Activated T-helper 1 cell treated with anti-CD3 and anti-CD28 coated beads, Interleukin-12 subunit alpha, Interleukin-12 subunit beta, Interleukin-2, Interleukin-4 antibody, amounts not matched to agents 30 ng/mL and 10 ng/mL and 1 ng/mL, durations not matched to agents 14 hours and 24 hours and 36 hours (primary cell): ENCODE measurements at places on chromosomes 3 and 15.

- no peak for DNase-seq
Observed at GRCh38 chr3:90039994-90040393, 932.6 kb downstream of the EPHA3 start.

- no peak for DNase-seq
Observed at GRCh38 chr3:14455571-14456317, 53.3 kb downstream of the SLC6A6 start.

- no peak for DNase-seq
Observed at GRCh38 chr15:58268746-58269267, 130.6 kb downstream of the AQP9 start.

GRCh38 chr15:60369696-60370095, 28.1 kb downstream of the ANXA2 start:
- no peak for DNase-seq

DNA sequence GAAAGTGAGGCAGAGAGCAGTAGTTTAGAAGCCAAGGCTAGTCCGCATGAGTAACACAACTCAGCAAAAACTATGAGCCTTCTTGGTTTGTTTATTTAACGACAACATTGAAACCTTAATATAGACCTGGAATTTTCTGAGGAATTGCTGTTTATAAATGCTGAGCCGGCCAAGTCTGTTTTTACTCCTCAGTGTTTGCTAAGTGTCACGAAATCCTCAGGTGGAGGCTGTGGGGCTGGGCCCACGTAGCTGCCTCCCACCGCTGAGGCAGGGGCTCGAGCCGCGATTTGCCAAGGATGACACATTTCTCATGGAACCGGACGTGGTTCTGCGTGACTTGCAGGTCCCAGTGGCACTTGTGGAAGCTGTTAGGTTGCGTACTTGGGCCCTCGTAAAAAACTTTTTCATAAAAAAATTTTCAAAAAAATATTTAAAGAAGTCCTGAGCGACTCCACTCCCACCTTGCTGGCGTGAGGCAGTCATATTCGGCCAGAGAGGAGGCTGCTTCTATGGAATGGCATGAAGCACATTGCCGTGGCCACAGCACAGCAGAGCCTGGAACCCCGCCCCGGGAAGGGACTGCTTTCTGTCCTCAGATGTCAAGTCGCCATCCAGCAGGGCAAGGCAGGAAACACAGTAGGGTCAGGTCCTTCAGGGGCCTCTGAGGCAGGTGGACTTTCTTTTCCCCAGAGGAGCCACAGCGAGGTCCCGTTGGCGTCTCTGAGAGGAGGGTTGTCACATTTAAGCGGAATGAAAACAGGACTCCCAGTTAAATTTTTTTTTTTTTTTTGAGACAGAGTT, 64.8 kb upstream of the PCSK6 start:
- no peak for DNase-seq

- no peak for DNase-seq
Observed at GRCh38 chr3:178966299-178967176, 105.1 kb downstream of the ZMAT3 start.

DNA sequence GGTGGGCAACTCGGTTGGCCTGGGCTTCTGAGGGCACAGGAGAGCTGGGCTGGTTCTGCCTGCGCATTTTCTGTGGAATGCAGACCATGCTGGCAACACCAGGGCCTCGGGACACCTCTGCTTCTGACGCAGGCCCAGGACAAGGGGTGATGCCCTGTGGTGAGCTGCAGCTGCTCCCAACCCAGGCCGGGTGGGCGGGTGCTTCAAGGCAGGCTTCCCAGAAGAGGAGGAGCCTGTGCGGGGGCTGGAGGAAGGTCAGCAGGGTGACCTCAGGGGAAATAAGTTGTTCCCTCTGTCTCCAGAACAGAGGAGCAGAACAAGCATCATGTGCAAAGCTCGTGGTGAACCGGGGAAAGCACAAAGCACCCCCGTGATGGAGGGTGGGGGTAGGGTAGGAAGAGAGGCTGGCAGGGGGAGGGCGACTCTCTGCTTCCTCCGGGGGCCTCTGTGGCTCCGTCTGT, 11.0 kb upstream of the PLXNA1 start:
- no peak for DNase-seq

DNA sequence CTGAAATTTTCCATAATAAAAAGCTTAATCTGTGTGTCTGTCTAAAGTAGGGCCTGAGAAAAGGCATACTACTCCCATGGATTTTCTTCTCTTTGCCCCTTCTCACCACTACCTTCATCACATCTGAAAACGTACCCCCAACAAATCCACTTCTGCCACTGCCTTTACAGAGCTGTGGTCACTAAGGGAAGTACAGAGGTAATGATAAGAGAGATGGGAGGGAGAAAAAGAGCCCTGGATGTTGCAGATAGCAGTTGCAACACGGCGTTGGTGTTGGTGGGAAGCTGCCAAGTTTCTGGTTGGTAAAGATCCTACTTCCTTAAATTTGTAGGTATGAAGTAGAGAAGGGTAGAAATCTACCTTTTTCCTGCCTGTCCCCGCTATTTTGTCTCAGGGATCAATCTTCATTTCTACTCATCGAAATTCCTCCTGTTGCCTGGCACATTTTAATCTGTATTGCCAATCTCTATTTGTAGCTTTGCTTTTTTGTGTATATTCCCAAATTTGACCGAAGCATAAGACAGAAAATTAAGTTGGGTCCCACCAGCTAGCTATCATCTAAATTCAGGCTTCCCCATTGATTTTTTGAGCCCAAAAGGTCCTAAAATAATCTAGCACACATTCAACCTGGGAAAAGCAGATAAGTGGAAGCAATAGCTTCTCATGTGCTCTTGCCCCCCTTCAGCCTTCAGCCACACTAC, 102.9 kb downstream of the TFDP2 start:
- DNase-seq, result no peak

- no peak for DNase-seq
Observed at GRCh38 chr3:172476347-172476746, 28.1 kb upstream of the GHSR start.

GRCh38 chr15:45919806-45920205, 285.0 kb downstream of the SQOR start:
- no peak for DNase-seq

DNA sequence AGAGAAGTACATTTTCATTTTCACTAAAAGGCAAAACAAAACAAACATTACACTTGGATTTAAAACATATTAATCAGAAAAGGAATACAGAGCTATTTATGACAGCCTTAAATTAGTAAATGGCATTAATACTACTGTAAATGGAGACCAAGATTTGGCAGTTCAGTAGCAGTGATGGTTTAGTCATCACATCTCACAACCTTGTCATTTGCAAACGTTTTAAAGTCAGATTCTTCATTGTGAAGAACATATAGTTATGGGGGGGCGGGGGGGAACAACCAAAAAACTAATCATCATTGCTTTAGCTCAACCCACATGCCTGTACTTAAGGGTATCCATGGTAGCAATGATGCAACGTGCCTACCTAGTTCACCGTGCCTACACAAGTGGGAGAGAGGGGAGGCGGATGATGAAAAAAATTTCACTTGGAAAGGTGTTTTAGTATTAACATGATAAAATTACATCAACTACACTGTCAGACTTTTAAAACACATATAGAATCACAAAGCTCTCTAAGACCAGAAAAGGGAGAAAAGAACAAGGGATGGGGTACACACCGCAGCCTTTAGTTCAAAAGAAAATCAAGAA, 40.1 kb downstream of the DLG1 start:
- no peak for DNase-seq

DNA sequence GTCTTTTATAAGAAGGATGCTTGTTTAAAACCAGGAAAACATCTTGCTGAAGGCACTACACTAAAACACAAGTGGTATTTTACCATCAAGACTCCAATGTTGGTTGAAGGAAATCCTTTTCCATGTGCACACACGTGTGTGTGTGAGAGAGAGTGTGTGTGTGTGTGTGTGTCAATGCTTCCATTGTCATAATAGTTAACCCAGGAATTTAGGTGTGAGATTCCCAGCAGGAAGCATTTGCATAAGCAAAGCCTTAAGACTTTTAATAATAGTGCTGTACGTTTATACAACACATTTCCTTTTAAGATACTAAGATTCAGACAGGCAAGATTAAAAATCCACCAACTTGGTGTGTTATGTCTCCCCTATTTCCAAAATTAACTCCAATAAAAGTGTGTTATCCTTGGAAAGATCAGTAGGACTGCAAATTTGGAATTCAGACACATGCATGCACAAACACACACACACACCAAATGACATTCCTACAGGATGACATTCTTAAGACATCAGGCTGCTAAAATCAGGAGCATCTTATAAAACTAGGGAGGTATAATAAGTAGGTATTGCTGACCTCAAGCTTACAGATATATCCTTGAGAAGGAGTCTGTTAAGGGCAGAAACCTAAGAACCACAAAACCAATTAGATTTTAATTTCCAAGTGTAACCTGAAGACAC, 18.3 kb downstream of the LMCD1 start:
- no peak for DNase-seq

DNA sequence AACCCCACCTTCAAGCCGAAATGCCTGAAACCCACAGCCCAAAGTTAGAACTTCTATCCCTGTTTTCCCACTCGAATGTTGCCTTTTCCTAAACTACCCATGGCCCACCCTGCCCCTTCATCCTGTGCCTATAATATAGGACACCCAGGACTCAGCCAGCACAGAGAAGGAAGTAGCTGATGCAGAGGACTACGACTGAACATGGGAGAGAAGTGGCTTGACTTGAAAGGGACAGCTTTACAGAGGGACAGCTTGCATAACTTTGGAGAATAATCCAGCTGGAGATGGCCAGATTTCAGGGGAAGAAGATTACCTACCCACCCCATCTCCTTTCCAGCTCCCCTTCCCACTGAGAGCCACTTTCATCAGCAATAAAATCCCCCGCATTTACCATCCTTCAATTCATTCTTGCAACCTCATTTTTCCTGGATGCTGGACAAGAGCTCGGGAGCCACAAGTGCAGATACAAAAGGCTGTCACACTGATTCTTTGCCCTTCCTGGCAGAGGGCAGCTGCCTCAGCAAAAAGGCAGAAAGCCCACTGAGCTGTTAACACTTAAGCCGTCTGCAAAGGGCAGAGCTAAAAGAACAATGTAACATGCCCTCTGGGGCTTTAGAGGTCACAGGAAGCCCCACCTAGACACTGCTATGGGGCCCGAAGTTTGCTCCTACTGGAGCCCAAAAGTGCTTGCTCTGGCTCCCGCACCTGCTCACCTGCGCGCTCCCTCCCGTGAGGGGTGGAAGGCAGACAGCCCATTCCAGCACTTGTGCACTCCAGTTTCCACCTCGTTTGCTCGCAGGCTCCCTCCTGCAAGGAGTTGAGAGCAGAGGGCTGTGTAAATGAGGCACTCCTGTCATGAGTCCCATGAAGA, 224.0 kb downstream of the TBC1D5 start:
- no peak for DNase-seq

- DNase-seq, result no peak
Observed at GRCh38 chr3:48468329-48468731, 21.8 kb downstream of the ATRIP start.

DNA sequence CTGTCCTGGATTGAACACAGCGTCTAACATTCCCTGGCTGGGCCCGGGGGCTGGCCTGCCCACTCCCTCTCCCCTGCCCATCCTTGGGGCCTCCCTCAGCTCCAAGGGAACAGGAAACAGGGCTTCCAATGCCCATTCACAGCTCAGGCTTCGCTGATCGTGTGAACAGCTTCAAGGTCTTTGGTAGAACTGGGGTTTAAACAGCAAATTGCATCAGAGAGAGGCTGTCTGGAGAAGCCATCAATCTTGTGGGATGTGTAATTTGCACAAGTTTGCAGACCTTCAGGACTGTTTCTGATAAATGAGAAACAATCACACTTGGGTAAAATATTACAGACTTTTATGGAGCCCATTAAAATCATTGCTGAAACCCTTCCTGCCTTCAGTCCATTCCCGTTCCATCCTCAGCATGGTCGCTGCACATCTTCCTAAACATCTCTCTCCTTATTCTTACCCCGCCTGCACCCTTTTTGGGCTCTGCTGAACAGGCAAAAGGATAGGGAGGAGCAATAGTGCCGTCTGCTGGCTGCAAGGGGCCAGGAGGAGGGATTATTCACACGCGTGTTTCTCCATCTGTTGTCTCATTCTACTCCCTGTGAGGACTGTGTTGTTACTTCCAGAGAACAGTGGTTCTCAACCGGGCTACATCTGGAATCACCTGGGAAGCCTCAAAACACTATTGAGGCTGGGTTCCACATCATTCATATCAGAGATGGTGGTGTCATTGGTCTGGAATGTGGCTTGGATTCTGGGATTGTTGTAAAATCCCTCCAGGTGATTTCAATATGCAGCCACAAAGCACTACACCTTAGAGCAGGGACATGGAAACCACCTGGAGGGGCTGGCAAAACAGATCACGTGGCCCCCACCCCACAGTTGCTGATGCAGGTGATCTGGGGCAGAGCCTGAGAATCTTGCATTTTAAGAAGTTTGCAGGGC, 116.3 kb downstream of the CLSTN2 start:
- DNase-seq, result no peak

GRCh38 chr15:74060251-74060650, 22.1 kb downstream of the GOLGA6A start:
- DNase-seq, result no peak

- DNase-seq, result no peak
Observed at GRCh38 chr3:42080453-42080872, 10.7 kb upstream of the TRAK1 start.

- DNase-seq, result no peak
Observed at GRCh38 chr15:92247649-92248242, 145.9 kb upstream of the ST8SIA2 start.

DNA sequence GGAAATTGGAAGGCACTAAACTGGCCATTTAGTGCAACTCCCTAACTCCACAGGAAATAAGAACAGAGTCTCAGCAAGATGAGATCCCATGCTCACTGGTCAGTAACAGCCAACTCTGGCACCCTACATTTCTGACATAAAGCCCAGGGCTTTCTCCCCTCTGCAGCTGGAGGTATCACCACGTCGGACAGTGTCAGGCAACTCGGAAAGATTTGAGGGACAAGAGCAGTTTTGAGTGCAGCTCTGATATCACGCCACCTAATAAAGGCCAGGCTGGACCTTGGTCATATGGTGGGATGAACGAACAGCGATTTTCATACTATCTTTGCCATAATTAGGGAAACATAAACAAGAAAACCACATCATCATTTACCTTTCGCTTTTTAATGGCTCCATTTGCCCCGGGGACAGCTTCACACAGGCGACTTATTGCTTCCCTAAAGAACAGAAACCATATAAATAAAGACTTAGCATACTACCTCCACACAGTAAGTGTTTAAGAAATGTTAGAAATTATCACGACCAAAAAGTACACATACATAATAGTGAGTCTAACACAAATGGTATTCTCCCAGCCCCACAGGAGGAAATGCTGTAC, 12.5 kb downstream of the EID1 start:
- no peak for DNase-seq

- no peak for DNase-seq
Observed at GRCh38 chr3:123046262-123047061, 18.9 kb upstream of the SEMA5B start.
